Amniotic epithelial cell (primary cell): ENCODE measurements at places on chromosomes 13 and 19.

DNA sequence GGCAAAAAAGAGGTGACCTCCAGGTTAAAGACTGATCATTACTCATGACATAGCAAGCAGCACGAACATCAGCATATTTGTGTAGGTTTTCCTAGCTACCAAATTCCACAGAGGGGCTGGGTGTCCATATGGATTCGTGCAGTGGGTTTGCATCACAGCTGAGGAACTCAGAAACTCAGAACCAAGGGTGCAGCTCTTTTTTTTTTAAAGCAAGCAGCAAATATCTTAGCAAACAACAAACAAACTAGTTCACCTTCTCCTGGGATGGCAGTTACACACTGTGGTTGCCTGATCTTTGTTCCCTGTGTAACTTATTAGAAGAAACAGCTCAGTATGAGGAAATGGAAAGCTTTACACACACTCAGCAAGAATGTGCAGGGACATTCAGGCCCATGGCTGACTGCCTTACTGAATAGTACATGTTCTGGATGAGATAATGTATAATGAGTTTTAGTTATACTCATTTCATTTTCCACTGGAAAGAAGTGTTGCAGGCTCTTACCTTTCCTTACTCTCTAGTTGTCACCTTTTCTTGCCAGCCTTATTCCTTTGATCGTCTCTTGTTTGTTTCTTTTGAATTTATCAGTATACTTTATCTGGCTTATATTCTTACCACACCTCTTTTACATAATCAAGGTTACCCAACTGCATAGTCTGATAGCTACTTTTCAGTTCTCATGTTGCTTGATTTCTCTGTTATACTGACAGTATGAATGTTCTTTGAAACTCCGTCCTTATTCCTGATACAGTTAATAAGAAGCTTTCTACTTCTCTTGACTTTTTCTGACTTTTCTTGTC, 4.3 kb downstream of the NDFIP2 start:
- DNase-seq: peak; percentile 87

GRCh38 chr13:21005193-21005592, 56.2 kb downstream of the LATS2 start:
- DNase-seq: no peak

GRCh38 chr13:107734891-107735625, 480.3 kb downstream of the LIG4 start:
- no peak for DNase-seq

DNA sequence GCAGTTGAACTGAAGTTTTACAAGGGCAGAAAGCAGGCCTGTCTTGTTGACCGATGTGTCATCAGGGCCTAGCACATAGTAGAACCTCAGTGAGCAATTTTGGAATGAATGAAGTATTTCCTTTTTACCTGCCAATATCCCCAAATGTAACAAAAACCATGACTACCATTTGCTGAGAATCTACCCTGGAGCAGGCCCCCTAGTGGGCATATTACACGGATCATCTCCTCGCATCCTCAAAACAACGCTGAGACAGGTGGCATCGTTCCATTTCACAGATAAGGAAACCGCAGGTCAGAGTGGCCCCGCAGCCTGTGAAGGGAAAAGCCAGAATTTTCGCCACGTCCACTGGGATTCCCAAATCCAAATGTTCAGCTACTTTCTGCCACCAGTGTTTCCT, 77.9 kb downstream of the CACNA1A start:
- DNase-seq: no peak

DNA sequence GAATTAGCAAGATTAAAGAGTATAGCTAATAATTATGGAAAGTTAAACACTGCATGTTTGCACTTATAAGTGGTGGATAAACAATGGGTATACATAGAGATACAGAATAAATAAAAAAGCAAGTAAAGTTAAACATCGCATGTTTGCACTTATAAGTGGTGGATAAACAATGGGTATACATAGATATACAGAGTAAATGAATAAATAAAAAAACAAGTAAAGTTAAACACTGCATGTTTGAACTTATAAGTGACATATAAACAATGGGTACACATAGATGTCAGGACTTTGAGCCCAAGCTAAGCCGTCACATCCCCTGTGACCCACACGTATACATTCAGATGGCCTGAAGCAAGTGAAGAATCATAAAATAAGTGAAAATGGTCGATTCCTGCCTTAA, 1533.3 kb upstream of the SPRY2 start:
- no peak for DNase-seq

DNA sequence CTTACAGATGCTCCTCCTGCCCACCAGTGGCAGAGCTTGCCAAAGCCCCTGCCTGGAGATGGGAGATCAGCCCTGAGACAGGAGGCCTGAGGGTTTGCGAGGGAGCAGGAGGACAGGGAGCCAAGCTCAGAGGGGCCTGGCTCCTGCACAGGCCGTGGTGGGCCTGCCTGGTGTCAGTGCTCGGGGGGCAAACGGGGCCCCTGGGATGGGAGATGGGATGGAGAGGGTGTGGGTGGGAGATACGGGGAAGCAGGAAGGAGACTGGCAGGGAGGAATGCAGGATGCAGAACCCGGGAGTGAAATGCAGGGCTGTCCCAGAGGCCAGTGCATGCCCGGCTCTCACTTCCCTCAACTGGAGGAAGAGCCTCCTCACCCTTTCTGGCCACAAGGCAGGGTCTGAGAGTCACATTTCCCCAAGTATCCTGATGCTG, 19.9 kb downstream of the ELAVL1 start:
- DNase-seq: no peak

- DNase-seq: peak; percentile 64
These were observed 19.5 kb downstream of the NUFIP1 start for GRCh38 chr13:44969551-44970484.

GRCh38 chr13:19888799-19889198, 25.4 kb upstream of the ZMYM5 start:
- peak; percentile 33 for DNase-seq

- peak; percentile 0 for DNase-seq
These were observed 1180.3 kb upstream of the PCDH20 start for GRCh38 chr13:62595976-62596375.

DNA sequence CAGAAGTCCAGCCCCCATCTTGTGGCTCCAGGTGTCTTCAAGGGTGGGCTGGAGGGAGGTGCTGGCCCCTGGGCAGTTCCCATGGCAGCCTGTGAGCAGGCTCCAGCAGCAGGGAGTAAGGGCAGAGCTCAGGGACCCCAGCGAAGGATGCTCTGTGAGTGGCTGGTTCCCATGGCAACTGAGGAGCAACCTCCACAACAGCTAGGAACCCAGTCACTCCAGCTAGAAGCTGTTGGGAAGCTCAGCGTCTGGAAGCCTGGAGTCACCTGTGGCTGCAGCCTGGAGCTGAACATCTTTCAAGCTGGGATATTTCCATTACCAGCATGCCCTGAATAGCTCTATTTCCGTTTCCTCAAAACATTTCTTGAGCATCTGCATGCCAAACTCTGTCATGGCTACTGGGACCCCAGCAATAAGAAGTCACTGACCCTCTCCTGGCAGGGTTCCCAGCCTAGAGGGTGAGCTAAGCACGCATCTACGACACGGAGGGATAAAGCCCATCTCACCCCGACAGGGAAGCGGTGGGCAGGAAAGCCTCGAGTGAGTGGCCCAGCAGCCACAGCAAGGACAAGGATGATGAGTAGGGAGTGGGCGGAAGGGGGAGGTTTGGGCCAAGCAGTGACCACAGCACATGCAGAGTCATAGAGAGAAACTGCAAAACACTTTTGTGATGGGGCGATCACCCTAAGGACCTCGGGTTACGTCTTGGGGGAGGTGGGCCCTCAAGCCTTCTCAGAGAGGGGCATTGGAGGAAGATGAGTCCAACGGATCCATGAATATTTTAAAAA, 52.6 kb downstream of the ALOX5AP start:
- no peak for DNase-seq

- DNase-seq: no peak
These were observed 3.9 kb downstream of the ZNF266 start for GRCh38 chr19:9431475-9431874.

GRCh38 chr13:51225029-51225428, 2.8 kb downstream of the FAM124A start:
- peak; percentile 47 for DNase-seq

- DNase-seq: no peak
These were observed 2.8 kb downstream of the RNF113B start for GRCh38 chr13:98174307-98174706.

DNA sequence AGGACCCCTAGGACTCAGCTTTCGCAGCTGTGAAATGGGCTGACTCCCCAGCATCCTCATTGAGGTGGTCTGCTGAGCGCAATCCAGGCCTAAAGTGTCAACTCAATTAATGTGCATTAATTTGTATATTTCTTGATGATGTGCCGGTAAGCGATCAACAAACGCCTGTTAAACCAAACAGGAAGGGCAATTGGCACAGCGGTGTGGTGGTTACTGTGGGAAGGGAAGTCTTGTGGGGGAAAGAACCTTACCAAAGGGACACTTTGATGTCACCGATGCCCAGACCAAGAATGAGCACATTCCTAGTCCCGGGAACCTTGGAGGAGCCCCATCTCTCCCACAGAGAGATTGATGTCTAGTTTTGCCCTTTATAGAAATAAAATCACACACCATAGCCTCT, 1.6 kb downstream of the JAK3 start:
- no peak for DNase-seq

DNA sequence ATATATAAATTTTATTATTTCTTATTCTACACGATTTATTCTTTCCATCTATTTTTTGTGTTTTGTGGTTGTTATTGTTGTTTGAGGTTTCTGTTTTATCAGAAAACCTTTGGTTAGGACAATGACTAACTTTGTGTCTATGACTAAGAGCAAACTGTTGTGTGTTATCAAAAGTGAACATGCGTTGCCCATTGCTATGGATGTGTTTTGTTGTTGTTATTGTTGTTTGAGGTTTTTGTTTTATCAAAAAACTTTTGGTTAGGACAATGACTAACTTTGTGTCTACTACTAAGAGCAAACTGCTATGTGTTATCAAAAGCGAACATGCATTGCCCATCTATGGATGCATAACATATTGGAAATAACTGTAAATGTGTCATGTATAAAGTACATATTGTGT, 692.3 kb downstream of the SLITRK1 start:
- DNase-seq: peak; percentile 51
